ENCODE measurements at places on chromosomes 13 and 19.

DNA sequence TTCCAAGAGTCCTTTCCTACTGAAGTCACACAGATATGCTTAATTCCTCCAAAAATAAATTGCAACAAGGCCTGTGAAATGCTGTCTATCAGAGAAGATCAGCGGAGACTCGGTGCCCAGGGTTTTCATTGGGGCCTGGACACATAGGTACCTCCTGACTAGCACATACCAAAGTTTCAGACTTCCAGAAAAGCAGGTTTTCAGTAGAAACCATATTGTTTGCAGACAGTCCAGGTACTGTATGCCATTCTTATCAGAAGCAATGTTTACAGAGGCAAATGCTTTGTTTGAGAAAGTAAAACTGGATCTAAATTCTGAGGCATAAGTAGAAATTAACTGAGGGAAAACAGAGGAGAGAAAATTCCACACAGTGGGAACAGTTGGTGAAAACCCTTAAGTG is 12.8 kb downstream of the ZNF229 start:
- peak; percentile 1 for DNase-seq

GRCh38 chr19:5515737-5516136 is 52.0 kb downstream of the TINCR start:
- no peak for DNase-seq

- DNase-seq = no peak
These were observed 100.8 kb downstream of the STK24 start for GRCh38 chr13:98476106-98476505.

DNA sequence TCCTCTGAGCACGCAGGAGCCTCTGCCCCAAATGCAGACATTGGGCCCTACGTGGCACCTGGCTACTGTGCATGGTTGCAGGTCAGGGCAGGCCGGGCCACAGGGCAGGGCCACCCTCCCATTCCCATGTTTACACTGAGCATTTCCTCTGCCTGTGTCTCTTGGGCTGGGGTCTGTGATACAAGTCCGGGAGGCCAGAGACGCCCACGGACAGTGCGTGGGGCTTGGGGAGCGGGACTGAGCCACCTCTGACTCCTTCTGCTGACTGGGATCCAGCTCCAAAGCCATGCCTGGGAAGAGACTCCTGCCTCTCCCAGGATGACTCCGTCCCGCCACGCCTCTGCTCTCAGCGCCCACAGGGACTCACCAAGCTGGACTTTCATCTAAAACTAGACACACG is 18.8 kb downstream of the GAS6 start:
- no peak for DNase-seq

DNA sequence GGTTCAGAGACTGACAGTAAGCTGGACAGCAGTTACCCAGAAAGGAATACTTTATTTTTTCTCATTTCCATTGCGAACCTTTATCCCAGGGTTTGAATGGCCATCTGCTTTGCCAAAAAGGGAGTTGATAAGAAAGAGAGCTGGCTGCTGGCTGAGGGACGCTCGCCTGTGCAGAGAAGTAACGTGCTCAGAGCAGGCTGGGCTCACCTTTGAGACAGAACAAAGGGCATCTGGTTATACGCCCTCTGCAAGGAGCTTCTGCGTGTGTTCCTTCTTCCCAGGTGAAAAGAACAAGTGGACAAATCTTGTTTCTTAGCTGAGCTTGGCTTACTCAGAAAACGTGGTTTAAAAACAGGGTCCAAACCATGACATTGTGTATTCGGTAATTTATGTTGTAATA is 47.4 kb downstream of the EFNB2 start:
- no peak for DNase-seq

GRCh38 chr13:22082030-22082429 is 411.2 kb downstream of the FGF9 start:
- no peak for DNase-seq

- no peak for DNase-seq
These were observed 36.3 kb upstream of the TFDP1 start for GRCh38 chr13:113548171-113548641.

GRCh38 chr13:21541980-21542379 is 62.0 kb downstream of the MICU2 start:
- DNase-seq = no peak

DNA sequence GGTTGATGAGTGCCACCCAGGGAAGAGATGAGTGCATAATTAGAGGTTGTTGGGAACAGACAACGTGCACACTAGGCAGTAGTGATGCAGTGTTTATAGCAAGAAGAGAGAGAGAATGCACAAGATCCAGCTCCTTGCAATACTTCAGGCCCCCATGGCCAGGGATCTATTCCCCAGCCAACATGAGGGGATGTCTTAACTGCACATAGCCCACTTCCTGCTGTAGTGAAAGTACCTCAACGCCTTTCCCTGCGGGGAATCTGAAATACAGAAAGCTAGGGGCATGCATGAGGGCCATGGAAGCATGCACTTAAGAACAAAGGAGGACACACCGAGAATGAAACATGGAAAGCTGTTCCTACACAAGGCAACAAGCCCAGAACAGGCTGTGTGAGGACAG is 636.7 kb upstream of the GPC6 start:
- no peak for DNase-seq

GRCh38 chr19:19062454-19063182 is 1.2 kb upstream of the SLC25A42 start:
- peak; percentile 75 for DNase-seq

DNA sequence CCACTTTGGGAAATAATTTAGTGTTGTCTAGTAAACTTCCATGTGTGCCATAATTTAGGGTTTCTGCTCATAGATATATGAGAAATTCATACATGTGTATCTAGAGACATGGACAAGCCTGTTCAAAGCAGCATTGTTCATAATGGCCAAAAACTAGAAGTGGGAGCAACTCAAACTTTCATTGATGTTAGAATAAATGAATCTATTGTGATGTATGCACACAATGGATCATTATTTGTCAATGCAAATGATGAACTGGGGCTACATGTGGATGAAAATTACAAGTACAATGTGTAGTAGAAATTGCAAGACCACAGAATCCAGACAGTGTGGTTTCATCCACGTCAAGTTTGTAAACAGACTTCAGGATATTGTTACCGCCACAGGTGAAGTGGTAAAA is 284.7 kb downstream of the SLC7A1 start:
- no peak for DNase-seq

GRCh38 chr13:51999921-52000320 is 11.3 kb downstream of the ATP7B start:
- no peak for DNase-seq

GRCh38 chr13:96771486-96772367 is 222.5 kb downstream of the OXGR1 start:
- no peak for DNase-seq

GRCh38 chr19:55777528-55777927 is 8.6 kb downstream of the RFPL4AL1 start:
- peak; percentile 30 for DNase-seq

DNA sequence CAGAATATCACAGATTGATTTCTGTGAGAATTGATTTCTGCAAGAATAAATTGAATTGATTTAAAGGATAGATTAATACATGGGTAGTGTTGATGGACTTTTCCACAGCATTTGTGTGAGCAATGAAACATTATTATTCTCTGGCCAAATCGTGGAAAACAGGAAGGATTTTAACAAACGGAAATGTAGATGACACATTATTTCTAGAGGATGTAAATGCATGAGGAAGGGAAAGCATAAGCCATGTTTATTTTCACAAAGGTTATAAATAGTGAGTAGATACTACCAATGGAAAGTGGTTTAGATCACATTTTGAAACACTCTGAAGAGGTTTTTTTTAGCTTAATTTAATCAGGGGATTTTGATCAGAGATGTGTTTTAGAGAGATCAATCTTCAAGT is 1534.6 kb upstream of the MIR17HG start:
- DNase-seq = no peak

GRCh38 chr19:2097203-2097885 is 629 bp downstream of the IZUMO4 start:
- no peak for DNase-seq

GRCh38 chr19:10315335-10316214 is at the start of gene FDX2:
Gene FDX2 (minus strand): TSS chr19:10316015. CDS start chr19:10315996, 19 bp downstream.
- DNase-seq = peak; percentile 90

- no peak for DNase-seq
These were observed 1.2 kb downstream of the ALKBH7 start for GRCh38 chr19:6373813-6374108.

DNA sequence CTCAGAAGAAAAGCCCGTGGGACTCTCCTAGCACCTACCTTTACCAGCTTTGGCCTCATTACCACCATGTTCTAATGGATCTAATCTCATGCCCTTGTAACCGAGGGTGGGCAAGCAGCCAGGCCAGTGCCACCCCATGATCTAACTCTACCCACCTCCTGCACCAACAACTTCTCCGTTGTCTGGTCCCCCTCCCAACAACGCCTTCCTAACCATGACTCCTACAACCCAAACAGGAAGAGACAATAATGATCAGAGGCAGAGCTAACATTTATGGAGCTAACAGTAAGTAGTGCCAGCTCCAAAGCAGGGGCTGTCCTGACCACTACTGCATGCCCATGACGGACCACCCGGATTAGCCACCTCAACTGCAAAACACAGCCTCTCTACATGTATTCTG is 3.5 kb downstream of the USP12 start:
- DNase-seq = no peak

GRCh38 chr19:40800339-40800996 is 1.5 kb downstream of the EGLN2 start:
- no peak for DNase-seq

DNA sequence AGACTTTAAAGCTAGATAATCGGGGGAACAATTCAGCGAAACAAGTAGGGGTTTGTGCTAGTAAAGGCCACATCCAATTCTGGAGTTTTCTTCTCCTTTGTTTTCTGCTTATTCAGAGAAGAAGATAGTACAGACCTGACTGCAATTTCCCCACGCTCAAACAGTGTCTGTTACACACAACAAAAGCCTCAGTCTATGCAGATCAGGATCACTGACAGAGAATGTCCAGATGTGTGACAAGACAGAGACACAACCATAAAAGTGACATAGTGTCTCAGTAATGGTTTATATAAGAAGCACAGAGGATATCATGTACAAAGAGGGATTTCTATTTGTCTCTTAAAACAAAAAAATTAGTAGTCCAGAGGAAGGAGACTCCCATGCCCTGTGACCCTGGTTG is 70.7 kb upstream of the GTF3A start:
- no peak for DNase-seq

DNA sequence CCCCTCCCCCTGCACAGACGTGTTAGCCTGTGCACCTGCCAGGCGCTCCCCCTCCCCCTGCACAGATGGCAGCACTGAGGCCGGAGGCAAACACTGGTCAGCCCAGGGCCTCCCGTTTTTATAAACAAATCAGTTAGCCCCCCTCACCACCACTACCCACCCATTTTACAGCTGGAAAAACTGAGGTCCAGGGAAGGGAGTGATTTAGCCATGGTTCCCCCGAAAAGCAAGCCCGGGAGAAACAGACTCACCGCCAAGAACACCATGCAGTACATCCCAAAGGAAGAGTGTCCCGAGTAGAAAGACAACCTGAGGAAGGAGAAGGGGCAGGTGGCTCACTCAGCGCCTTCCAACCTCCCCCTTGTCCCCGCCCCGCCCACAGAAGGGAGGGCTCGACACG is 8.7 kb downstream of the PLPP2 start:
- no peak for DNase-seq

DNA sequence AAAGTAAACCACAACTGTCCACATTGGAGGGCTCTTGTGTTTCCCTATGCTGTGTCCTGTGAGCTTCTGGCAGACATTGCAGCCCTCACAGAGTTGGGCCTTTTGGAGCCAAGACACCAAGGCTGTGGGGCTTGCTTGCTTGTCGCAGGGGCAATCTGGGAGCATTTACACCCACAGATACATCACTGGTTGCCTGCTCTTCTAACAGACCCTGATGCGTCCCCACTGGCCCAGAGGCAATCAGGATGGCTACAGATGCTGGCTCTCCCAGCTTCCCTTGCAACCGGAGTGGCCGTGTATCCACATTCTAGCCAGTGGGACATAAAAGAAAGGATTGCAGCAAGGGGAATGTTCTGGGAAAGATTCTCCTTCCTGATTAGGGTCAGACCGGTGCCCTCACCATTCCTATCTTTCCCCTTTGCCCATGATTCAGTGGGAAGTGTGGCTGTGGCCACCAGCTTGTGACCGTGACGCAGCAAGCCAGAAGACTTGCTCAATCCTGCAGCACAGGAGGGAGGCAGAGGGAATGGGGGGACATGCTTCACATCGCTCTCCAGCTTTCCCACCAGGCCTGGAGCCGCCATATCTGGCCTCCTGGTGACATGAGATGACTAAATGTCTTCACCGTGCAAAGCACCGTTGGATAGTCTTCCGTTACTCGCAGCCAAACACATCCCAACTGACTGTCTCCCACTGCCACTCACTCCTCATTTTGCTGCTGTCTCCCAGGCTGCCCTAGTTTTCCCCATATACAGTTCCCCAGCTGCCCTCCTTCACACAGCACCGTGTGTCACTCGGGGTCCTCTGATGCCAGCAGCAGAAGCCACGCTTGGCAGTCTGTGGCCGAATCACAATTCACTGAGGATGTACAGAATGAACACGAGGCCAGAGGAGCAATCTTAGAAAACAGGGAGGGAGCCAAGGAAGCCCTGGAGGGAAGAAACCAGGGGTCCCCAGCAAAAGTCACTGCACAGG is 151.0 kb downstream of the DPF1 start:
- no peak for DNase-seq

DNA sequence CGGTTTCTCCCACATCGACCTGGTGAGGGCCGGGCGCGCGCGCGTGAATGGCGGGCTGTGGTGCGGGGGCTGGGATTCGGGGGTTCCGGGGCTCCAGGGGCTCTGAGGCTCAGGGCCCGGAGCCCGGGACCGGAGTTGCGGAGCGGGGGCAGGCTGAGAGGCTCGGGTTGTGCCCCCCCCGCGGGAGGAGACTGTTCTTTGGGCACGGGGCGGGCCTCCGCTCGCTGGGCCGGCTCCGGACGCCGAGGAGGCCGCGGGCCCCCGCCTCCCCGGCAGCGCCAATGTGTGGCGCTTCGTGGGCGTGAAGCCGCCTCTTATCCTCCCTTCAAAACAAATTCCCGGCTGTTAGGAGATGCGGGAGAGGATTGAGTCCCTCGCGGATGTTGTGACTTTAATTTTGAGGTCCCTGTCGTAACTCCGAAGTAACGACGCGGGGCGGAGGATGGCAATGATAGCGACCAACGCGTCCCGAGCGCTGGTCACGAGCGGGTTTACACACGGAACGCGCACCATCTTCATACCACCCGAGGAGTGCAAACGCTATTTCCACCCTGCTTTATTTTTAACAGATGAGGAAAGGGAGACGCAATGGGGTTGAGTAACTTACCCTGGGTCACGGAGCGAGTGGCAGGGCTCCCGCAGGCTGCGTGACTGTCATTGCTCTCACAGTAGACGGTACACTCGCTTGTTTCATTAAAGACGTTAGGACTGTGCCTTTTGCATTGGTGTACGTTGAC is 536 bp downstream of the UBA2 start:
- peak; percentile 9 for DNase-seq

- no peak for DNase-seq
These were observed 188.0 kb downstream of the TDRD3 start for GRCh38 chr13:60584976-60585375.

- DNase-seq = no peak
These were observed 335.5 kb upstream of the EDNRB start for GRCh38 chr13:78254113-78254512.

DNA sequence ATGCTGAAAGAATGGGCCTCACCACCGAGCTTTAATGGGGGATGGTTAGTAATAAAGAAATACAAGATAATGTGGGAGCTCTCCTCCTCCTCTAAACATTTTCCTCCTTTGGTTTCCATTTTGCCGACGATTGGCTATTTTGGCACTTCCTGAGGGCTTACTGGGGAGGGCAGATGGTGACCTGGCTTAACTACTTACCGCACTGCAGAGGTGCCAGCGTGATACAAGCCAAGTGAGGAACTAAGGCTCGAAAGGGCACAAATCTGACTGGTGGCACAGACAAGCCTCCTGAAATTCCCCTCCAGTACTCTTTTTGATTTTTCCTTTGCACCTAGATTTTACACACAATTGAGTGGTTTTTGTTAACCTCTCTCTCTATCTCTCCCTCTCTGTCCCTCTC is 53.3 kb upstream of the RAP2A start:
- no peak for DNase-seq

Measured in PC-3 (cell line).